ENCODE measurements at places on chromosomes 1 and 21.

DNA sequence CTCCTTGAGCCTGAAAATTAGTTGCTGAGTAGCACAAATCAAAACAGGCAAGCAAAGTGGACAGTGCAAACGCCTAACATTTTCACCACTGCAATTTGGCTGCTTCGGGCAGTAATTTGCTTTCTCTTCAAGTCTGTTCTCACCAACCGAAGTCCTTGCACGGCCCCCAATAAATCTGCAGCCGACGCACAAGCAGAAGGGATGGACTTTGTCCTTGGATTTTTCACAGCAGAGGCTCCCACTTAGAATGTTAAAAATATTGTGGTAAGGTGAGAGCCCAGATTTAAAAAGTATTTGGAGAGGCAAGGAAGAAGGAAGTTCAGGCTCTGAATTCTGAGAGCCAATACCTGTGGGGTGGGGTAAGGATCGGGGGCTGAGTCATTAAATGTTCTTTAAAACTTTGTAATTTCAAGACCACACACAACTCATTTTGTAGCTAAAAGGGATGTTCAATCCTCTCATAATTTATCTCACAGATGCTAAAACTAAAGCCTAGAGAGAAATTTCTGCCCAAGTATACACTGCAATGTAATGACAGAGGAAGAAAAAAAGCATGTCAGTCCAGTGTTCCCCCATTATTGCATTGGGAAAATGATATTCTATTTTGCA lies 6.2 kb downstream of the CD247 start:
- DNase-seq, result no peak

- peak; percentile 22 for DNase-seq
Measured at GRCh38 chr1:8862528-8862927, 16.0 kb downstream of the ENO1 start.

DNA sequence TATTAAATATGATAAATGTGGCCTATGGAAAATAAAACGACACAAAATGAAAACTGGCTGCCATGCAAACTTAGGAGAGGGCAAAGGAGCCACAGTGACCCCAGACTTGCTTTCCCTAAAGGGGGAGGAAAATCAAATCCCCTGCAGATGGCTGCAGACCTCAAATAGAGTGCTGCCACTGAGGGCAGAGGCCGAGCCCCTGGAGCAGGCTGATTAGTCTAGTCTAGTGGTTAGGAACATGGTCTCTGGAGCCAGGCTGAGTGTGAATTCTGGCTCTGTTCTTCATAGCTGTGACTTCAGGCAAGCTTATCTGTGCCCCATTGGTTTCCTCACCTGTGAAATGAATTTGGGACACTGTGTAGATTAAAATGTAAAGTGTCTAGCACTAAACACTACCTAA lies 60.8 kb downstream of the ITPKB start:
- DNase-seq, result no peak

DNA sequence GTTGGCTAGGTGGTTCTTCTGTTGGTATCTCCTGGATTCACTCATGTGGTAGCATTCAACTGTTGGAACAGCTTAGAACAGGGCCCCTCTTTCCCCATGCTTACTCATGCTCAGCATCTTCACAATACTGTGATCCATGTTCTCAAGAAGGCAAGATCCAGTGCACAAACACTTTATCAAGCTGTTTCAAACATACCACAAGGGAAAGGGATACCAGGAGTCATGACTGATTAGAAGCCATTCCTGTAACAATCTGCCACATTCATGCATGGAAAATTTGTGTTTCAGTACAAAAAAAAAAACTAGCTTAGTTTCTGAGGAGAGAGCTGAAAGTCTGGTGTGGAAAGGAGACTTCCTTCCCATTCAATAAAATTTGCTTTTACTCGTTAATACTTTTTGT lies 169.8 kb upstream of the CACYBP start:
- DNase-seq, result no peak

GRCh38 chr21:25963181-25963580 lies 207.4 kb downstream of the APP start:
- no peak for DNase-seq

DNA sequence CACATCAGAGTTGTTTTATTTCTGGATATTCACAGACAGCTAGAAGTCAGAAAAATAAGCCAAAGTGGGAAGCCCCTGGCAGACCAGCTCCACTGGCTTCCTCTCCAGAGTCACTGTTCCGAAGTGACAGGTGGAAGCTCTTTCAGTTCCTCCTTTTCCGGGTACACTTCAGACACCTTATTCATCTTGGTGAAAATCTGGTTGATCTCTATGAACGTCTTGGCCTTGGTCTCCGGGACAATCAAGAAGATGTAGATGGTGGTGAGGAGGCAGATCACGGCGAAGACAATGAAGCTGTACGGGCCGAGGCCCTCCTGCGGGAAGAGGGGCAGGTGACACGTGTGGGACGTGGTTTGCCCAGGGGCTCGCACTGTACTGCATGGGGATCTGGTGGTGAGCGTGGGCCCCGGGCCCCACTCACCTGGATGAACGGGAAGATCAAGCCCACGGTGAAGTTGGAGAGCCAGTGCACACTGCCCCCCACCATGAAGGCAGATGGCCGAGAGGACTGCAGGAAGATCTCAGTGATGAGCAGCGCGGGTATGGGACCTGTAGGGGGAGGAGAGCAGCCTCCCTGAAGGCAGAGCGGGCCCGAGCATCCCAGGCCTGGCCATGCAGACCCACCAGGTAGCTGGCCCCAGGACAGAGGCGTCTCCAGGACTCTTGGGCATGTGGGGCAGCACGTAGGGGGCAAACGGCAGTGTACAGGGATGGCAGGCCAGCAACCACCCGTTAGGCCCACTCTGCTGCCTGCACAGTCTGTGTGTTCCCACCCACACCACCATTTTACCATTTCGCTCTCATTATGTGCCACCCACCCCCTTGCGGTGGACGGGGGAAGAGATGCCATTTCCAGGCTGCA lies 11.5 kb upstream of the SLC2A7 start:
- no peak for DNase-seq

DNA sequence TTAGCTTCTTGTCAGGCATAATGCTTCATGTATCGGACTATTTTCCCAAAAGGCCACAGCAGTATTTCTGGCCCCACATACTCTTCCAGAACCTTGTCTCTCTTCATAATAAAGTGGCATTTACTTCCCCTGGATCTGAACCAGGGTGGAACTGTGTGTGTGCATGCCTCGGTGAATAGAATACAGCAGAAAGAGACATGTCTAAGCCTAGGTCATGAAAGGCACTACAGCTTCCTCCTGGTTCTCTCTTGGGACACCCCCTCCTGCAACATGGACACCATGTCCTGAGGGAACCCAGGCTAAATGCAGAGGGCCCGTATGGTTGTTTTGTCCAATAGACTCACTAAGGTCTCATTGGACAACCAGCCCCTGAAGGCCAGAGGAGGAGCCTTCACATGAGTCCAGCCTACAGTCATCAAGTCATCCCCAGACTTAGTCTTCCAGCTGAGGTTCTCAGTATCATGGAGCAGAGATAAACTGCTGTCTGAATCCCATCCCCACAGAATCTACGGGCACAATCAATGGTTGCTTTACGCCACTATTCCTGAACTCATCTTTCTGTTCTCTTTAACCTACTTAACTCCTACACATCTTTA lies 35.0 kb downstream of the USP24 start:
- no peak for DNase-seq
